Choroid plexus epithelial cell (primary cell): ENCODE measurements at places on chromosomes 16 and 17.

GRCh38 chr16:71360378-71360777, 1.9 kb downstream of the CALB2 start:
- DNase-seq: peak; percentile 85

GRCh38 chr16:59013930-59014329, 279.8 kb upstream of the GOT2 start:
- no peak for DNase-seq

- no peak for DNase-seq
Observed at GRCh38 chr17:58242171-58242784, 3.9 kb downstream of the LPO start.

- DNase-seq: no peak
Observed at GRCh38 chr16:12898551-12898950, 2.8 kb upstream of the SHISA9 start.

DNA sequence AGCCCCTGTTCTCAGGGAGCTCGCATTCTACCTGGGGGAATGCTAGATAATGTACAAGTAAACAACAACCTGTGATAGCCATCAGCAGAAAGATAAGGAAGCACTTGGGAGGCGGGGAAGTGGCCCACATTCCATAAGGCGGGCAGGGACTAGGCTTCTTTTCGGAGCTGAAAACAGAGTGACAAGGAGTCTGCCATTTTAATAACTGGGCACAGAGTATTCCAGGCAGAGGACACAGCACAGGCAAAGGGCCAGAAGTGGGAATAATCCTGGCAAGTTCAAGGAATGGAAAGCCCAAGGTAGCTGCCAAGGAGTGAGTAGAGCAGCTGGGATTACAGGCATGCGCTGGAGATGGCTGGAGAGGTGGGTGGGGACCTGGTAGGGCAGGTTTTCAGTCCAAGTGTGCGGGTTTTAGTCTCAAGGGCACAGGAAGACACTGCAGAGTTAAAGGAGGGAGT, 24.3 kb downstream of the USP43 start:
- DNase-seq: no peak

DNA sequence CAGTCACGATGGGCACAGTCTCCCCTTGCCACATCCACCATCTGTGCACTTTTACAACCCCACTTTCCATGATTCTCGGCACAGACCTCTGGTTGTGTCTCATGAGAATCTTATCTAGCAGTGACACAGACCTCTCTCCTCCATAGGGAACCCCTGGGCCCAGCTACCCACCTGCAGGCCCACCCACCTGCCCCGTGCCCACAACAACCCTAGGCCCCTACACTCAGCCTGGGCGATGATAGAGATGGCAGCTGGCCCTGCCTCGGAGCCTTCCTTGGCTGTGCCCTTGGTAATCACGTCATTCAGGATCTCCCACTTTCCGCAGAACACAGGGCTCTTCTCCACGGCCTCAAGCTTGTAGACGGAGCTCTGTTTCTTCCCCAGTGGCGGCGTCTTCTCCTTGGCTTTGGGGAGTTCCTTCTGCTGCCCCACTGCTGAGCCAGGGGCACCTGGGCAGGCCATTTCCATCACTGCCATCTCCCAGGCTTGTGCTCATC, 26.5 kb downstream of the MAP3K14 start:
- no peak for DNase-seq

DNA sequence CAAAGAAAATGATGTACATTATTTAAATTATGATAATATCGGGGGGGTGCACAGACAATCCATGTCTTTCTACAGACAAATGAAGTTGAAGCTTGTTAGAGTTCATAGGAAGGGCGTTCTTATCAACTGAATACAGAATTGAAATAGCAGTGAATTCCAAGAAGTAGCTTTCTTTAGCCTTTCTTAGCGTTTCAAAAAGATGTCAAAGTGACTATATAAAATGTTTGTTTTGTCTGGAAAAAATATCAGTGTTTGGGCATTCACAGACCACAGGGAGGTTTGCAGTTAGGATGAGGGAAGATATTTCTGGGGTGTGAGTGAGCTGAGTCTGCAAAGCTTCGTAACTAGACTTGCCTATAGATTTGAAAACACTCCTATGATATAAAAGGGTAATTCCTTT, 55.0 kb downstream of the STX8 start:
- DNase-seq: no peak

GRCh38 chr17:3988297-3989040, 24.2 kb upstream of the ATP2A3 start:
- DNase-seq: no peak

GRCh38 chr16:49588729-49589384, 215.3 kb downstream of the C16orf78 start:
- DNase-seq: peak; percentile 81

- peak; percentile 63 for DNase-seq
Observed at GRCh38 chr17:81391936-81392908, 3.0 kb upstream of the BAHCC1 start.

DNA sequence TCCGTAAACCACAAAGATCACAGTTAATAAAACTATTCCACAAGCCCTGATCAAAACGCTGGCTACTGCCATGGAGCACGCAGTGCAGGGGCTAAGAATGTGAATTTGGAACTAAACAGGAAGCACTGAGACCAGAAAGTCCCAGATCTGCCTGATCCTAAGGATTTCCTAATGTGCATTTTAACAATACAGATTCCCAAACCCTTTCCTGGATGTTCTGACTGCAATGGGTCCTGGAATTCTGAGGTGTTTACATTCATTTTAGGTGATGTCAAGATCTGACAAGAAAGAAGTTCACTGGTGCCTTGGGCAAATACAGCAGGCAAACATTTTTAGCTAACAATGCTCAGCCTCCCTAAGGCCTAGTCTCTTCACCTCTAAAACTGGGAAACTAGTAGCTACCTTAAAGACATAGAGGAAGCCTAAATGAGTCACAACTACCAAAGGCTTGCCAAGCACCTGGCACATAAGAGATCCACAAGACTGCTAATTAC, 10.3 kb downstream of the NSMCE1 start:
- no peak for DNase-seq

GRCh38 chr17:70119983-70120382, 45.0 kb downstream of the KCNJ16 start:
- no peak for DNase-seq

GRCh38 chr16:15037745-15038144, 18.1 kb downstream of the NTAN1 start:
- no peak for DNase-seq

DNA sequence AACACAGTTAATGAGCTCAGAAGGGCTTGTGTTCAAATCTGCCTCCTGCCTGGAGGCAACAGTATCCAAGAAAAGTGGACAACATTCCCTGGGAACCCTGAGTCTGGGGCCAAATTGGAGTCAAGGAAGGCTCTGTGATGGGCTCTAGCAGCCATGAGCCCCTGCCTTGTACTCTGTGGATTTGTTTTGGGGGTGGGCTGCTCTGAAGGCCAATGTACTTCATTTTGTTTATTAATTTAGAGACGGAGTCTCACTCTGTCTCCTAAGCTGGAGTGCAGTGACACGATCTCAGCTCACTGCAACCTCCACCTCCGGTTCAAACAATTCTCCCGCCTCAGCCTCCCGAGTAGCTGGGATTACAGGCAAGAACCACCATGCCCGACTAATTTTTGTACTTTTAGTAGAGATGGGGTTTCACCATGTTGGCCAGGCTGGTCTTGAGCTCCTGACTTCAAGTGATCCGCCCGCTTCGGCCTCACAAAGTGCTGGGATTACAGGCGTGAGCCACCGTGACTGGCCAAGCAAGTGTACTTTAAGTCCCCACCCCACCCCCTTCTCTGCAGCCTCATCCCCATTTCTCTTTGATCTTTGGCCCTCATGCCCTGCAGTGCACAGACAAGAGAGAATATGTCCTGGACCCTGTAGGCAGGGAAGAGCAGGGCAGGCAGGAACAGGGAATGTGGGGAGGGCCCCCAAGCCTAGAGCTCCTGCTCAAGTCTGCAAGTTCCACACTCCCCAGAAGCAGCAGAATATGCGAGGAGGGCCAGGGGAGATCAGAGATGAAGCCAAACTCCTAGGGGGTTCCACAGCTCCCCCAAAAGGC, 2.7 kb upstream of the GIP start:
- DNase-seq: no peak

DNA sequence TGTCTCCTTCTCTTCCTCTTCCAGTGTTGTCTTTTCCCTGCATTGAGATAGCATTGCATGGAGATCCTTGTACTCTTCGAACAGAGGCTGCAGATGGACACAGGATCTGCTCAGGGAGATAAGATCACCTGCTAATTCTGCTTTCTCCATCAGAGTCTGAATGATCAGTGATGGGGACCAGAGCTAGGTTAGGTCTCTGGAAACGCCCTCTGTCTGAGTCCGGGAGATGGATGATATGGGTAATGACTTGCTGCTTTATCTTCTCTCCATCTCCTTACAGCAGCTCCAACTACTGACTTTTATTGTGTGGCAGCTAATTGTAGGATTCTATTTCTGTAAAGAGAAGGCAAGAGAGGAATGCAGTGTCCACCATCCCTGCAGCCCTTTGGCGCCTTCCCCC, 435.6 kb downstream of the WWOX start:
- DNase-seq: no peak

GRCh38 chr16:2519711-2520080, 475 bp upstream of the AMDHD2 start:
- no peak for DNase-seq

DNA sequence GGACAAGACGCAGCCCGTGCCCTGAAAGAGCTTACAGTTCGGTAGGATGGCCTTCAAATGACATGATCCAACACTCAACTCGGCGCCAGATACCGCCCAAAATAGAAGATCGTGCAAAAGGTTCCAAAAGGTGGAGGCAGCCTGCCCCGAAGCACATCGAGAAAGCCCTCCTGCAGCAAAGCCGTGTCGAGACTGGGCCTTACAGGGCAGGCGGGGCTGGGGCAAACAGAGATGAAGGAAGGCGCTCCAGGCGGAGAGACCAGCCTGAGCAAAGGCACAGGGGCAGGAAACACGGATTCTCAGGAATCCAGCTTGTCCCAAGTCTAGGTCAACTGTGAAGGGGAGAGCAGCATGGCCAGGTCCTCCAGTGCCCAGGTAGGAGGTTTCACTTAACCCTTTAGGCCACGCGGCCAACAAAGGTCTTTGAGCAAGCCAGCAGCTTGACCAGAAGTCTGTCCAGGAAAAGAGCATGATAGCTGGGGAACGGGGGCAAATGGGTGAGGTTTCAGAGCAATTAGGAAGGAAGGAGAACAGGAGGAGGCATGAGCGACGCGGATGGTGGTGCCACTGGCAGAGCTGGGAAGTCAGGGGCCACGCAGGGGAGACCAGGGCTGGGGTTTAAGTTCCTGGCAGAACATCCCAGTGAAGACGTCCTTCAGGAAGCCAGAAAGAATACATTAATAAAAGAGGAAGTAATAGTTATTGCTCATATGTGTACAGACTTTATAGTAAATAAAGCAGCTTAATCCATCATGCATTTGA, 21.2 kb upstream of the EIF1 start:
- no peak for DNase-seq

DNA sequence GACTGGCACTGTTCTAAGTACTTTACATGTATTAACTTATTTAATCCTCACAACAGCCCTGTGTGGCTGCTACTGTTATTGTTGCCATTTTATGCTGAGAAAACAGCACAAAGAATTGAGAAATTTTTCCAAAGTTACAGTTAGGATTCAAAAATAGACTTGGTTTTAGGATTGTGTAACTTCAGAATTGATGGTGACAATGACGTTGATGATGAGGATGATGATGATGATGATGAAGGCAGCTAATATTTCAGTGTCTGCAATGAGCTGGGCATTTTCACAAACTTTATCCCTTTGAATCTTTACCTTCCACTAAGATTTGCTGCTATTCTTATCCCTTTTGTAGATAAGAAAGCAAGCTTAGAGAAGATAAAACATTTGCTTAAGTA, 22.1 kb downstream of the PRKCB start:
- no peak for DNase-seq

- no peak for DNase-seq
Observed at GRCh38 chr16:2121853-2122252, 13.8 kb downstream of the PKD1 start.

- peak; percentile 72 for DNase-seq
Observed at GRCh38 chr17:19762515-19762961, 14.4 kb upstream of the ALDH3A1 start.

DNA sequence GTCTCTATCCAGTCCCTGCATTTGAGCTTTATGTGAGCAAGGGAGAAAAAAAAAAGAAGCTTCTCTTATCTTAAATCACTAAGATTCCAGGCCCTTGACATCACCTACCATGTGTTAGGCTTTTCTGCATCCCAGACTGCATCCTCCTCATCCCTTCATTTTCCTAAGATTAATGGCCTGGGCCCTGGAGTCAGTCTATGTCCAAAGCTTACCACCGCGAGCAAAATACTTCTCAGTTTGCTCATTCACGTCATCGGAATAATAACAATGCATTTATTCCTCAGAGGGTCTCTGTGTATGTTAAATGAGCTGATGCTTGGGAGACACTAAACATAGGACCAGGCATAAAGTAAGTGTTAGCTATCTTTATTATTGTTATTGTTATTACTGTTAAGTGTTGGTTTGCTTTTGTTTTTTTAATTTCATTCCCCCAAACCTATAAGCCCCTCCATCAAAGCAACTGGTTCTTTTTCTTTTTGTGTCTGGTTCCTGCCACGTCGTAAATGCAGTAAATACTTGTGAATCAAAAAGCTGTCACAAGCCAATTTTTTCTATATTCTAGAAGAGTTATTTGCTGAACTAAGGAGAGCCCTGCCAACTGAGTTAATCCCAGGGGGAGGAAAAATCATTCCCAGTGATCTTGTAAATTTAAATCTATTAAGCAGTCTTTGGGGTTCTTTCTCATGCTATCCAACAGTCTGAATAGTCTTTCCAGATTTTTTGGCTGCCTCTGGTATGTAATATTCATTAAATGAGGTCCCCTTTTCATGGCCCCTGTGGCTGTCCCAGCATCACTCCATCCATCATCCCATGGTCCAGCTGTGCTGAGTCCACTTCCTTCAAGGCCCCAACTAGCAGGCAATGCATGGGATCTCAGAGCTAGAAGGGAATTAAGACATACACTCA, 46.5 kb downstream of the VAT1L start:
- DNase-seq: peak; percentile 35

DNA sequence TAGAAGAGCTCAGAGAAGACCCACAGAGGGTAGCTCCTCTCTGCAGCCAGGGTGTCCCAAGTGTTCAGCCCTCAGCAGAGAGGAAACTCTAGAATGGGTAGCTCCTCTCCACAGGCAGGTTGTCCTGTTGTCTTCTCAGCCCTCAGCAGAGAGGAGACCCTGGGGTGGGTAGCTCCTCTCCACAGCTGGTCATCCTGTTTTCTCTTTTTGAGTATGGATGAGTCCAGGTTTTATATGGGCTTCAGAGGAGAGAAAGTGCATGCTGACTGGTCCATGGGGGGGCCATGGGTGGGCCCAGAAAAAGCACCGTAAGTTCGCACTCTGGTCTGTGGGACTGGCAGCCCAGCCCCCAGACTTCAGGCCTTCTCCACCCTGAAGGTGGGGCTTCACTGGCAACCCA, 48.4 kb downstream of the ESRP2 start:
- DNase-seq: no peak

GRCh38 chr17:17119533-17119932, 77.3 kb downstream of the MPRIP start:
- peak; percentile 73 for DNase-seq

DNA sequence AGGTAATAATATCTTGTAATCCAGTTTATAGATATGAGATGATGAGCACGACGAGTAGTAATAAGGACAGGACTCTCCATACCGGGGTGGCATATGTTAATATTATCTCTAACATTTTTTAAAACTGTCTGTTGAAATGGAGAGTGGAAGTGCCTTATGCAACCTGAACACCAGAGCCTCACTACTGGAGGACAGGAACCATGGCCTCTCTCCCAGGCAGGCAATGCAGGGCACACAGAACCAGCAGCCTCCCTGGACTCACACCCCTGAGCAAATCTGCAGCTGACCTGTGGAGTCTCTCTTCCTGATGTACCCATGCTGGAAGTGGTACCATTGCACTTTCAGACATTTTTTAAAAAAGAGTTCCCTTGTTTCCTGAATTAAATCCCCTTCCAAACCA, 55.2 kb upstream of the ERN1 start:
- DNase-seq: no peak
